ENCODE measurements at places on chromosomes 6 and 20.

DNA sequence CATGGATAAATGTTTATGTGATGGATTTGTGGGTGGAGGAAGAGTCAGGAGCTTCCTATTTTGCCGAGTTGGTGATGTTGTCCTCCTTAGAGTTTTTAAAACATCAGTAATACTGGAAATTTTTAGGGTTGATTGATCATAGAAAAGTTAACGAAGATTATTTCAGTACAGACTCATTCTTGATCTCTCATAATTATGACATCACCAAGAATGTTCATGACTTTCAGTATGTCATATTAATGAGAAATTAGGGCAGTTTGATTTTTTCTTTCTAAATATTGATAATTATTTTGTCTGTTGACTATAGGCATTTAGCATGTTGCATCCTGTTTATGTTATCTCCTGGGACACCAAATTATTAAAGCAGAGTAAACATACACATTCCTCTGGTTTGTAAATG is 512.2 kb downstream of the CD109 start:
- DNase-seq = no peak

GRCh38 chr20:36179170-36179945 is 24.8 kb downstream of the EPB41L1 start:
- no peak for DNase-seq

DNA sequence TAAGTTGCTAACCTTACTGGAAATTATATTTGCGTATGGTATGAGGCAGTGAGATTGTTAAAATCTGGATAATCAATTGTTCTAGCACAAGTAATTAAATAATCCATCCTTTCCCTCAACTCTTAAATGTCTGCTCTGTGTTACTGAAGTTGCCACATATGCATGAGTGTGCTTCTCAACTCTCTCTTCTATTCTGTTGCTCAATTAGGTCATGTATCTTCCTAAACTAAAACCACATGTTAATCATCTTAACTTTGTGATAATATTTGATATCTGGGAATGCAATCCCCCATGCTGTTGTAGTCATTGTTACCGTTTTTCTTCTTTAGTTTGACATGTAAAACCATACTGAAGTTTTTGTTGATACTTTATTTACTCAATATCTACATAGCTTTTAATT is 63.5 kb upstream of the STMND1 start:
- DNase-seq = no peak

- no peak for DNase-seq
Measured at GRCh38 chr20:49471397-49471796, 11.1 kb downstream of the KCNB1 start.
